Stimulated activated CD4-positive, alpha-beta T cell treated with anti-CD3 and anti-CD28 coated beads, Interleukin-1b, Interleukin-23, amount 100 ng/mL, for 48 hours (primary cell): ENCODE measurements at places on chromosomes 12 and 14.

- no peak for DNase-seq
These were observed 2.6 kb downstream of the RTN1 start for GRCh38 chr14:59868021-59868420.

GRCh38 chr14:25832585-25832984 lies 765.2 kb downstream of the NOVA1 start:
- no peak for DNase-seq

DNA sequence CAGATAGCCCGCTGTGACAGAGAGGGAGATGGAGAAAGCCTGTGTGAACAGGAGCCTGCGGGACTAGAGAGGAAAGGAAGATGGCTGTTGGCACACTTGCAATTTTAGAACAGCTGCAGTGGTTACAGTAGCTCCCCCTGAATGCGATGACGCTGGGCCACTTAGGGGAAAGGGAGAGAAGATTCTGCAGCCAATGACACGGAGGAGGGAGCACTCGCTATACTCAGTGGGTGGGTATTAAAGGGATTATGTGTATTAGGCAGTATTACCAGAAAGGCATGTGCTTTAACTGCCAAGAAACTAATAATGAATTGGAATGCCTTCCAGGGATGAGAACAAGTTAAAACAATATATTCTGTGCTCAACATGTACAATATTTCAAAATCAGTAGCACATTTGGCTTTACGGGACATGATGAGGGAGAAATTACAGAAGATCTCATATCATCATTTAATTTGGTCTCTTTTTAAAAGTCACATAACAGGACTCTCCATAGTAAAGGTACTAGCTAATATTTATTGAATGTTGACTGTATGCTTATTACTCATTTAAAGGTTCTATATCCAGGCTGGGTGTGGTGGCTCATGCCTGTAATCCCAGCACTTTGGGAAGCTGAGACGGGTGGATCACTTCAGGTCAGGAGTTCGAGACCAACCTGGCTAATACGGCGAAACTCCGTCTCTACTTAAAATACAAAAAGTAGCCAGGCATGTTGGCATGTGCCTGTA lies 35.9 kb upstream of the FOS start:
- no peak for DNase-seq

GRCh38 chr14:29521526-29522137 lies 406.0 kb downstream of the PRKD1 start:
- DNase-seq = no peak

DNA sequence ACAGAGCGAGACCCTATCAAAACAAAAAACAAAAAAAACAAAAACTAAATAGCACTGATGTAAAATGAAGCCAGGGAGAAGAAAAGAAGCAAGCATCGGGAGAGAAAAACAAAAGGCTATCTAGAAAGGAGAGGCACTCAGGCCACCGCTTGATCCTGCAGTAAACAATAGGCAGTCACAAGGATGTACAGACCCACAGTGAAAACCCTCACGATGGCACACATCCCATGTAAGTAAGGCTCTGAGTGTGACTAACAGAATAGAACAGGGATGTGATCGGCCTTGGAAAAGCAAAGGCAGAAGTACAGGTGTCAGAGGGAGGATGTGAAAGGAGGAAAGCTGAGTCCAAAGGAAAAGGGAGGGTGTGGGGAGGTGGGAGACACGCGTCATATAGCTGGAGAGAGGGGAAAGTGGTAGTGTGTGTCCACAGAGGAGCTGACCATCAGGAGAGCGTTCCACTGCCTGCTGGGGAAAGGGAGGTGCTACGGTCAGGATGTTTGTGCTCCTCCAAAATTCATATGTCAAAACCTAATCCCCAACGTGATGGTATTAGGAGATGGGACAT lies 31.5 kb downstream of the CAMKK2 start:
- no peak for DNase-seq

- DNase-seq = no peak
These were observed 33.7 kb downstream of the PRKD1 start for GRCh38 chr14:29893989-29894388.

- no peak for DNase-seq
These were observed 842.8 kb downstream of the VRK1 start for GRCh38 chr14:97640031-97640430.

GRCh38 chr14:73368616-73369015 lies 89.7 kb downstream of the NUMB start:
- no peak for DNase-seq

GRCh38 chr12:116924558-116925453 lies 14.1 kb downstream of the FBXW8 start:
- peak; percentile 47 for DNase-seq

GRCh38 chr12:130668286-130669204 lies 47.6 kb downstream of the RIMBP2 start:
- DNase-seq = no peak

DNA sequence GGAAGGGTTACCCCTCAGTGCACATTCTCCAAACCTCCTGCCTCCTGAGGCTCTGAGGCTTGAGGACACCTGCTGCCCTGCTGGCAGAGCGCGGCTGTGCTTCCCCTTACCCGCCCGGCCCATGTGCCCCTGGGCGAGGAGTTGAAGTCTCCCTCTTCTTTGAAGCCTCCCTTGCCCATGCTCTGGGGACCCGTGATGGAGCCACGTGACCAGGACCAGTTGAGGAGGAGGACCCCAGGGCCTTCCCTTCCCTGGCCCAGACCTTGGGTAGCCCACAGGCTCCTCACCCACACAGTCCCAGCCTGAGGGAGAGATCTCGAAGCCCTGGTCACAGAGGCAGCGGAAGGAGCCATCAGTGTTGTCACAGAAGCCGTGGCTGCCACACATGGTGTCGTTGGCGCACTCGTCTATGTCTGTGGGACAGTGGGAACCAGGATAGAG lies 12.9 kb downstream of the ISCA2 start:
- DNase-seq = no peak

DNA sequence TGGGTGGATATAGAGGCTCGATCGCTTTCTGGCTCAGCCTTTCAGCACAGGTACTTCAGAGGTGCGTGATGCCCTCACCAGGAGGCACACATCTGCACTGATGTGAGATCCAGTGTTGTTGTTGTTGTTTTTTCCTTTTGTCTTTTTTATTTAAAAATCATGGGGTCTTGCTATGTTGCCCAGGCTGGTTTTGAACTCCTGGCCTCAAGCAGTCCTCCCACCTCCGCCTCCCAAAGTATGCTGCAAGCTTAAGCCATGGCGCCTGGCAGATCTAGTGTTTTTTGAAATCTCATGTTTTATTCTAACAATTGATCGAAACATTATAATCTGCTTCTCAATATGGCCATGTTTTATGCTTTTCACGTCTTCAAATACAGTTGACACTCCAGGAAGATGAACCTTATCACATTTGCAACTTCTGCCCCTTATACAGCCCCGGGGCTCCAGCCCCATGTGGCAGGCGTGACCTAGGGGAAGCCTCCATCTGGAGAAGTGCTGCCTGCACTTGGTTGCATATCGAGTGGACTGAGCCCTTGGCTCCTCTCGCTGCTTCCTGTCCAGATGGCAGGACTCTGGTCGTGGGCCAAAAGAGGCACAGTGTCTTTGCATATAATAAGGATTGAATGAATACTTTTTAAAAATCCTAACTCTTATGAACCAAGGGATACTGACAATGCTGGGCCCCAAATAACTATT lies 71.7 kb downstream of the TRAF3 start:
- DNase-seq = no peak

DNA sequence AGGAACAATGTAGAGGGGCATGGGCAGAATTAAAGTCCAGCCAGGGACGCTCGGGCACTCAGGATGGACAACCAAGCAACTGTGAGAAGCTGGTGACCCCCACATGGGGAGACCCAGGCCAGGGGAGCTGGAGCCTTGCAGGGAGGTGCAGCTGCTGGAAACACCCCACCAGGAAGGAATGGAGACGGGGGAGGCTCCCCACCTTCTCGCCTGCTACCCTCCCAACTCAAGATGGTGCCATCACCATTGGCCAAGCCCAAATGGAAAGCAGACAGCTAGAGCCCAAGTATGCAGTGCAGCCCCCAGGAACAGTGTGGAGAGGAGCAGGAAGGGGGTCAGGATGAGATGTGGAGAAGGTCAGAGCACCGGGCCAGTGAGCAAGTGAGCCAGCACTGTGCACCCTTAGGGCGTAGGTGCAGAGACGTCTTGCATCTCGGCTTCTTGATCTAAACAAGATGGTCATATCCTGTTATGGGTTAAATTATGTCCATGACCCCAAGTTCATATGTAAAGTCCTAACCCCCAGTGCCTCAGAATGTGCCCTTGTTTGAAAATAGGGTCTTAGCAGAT lies 159.5 kb downstream of the RIMBP2 start:
- no peak for DNase-seq

- DNase-seq = peak; percentile 88
These were observed 137.5 kb upstream of the CCND2 start for GRCh38 chr12:4135919-4136605.

DNA sequence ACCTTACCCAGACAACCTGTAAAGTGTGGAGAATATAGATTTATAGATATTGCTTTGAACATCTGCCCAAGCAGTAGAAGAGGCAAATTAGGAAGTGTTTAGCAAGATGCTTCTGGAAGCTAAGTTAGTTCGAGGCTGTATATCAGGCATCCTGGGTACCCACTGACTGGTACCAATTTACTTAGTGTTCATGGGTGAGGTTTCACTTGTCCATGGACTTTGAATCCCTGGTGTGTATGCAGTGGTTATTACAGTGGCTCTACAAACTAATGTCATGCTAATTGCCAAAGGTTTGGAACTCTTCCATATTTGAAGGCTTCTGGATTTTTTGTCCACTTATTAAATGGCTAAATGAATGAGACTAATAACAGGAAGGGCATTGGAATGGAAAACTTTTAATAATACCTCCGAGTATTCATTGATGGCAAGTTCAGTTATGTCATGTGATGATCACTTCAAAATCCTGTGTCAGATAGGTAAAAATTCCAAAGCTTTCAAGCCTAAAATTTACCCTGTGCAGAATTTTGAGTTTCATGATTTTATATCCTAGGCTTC lies at the start of gene OR4E2:
Gene OR4E2, plus strand, starts transcription at position 505 of the 555 bp plus-strand sequence. CDS start 11,248 bp downstream, outside the sequence.
- DNase-seq = no peak

GRCh38 chr12:30595742-30596141 lies 99.9 kb downstream of the IPO8 start:
- DNase-seq = no peak

GRCh38 chr12:107329569-107330324 lies 236.4 kb upstream of the CRY1 start:
- no peak for DNase-seq

GRCh38 chr12:69101505-69101904 lies 137.9 kb upstream of the CPSF6 start:
- no peak for DNase-seq

DNA sequence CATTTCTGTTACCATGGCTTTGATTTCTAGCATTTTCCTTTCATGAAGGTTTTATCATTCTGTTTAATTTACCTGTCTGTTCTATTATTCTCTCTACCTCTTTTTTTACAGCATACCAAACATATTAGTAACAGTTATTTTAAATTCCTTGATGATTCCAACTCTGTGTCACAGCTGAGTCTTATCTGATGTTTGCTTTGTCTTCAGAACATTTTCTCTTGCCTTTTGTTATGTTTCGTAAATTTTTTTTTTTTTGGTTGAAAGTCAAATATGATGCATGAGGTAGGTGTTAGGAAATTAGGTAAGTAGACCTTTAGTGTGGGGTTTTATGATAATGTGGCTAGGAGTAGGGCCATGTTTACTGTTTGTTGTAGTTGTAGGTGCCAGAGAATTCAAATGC lies 496.4 kb downstream of the FOXG1 start:
- no peak for DNase-seq

DNA sequence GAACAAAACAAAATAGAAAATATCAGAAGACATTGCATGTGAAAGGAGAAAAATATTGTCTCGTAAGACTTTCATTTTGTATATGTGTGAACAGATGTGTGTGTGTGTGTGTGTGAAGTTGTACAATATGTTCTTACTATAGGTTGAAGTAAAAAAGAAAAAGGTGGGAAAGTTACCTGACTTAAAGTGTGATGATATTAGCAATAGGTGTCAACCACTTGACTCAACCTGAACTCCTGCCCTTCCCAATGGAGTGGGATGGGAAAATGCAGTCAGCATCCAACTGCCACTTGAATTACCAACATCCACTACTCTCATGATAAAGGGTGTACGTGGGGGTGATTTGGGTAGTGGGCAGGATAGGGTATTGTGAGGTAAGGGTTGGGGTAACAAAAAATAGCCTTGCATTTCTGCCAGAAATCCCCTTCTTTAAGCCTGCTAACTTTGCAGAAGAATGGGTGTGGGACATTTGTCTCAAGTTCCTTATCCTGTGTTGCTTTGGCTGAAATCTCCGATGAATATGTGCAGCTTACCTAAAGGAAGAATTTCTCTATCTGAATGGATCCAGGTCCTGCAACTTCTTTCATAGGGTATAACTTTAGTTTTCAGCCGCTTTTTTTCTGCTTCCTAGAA lies 181.6 kb downstream of the CHST11 start:
- DNase-seq = no peak

- peak; percentile 7 for DNase-seq
These were observed 374 bp downstream of the CYP46A1 start for GRCh38 chr14:99684410-99684934.

DNA sequence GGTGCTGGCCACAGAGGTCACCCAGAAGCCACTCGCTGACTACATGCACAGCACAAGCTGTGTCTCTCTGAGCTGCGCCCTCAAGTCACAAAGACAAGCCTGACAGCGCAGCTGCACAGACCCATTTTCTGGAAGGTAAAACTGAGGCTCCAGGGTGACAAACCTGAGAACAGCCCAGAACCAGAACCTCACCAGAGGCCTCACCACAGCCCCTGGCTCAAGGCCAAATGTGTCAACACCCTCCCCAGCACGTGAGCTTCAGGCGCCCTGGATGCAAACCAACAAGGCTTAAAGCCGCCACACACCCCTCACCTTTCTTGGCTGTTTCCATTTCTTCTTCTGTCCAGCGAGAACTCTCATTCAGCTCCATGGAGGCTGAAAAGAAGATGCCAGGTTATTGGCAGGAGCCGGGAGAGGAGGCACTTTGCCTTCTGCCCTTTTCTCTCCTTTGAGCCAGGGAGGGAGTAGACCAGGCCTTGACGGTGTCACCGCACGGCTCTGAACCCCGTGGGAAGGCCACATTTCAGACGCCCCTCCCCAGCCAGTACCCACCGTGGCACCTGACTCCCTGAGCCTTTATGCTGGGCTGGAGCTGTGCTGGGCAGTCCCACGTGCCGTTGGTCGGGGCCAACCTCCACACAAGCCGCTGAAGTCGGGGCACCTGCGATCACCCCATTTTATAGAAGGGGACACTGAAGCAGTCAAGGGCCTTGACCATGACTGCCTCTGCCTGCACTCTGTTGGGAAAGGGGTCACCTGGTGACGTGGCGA lies 103.1 kb downstream of the RFLNA start:
- DNase-seq = no peak
